ENCODE measurements at places on chromosomes 4 and X. TPM values are rescaled to one million over a fixed set of nuclear protein-coding genes. Genes with fewer than 3 reads are reported as not detected.

GRCh38 chr4:153509724-153510123 is 43.6 kb downstream of the TMEM131L start:
- no peak for DNase-seq

DNA sequence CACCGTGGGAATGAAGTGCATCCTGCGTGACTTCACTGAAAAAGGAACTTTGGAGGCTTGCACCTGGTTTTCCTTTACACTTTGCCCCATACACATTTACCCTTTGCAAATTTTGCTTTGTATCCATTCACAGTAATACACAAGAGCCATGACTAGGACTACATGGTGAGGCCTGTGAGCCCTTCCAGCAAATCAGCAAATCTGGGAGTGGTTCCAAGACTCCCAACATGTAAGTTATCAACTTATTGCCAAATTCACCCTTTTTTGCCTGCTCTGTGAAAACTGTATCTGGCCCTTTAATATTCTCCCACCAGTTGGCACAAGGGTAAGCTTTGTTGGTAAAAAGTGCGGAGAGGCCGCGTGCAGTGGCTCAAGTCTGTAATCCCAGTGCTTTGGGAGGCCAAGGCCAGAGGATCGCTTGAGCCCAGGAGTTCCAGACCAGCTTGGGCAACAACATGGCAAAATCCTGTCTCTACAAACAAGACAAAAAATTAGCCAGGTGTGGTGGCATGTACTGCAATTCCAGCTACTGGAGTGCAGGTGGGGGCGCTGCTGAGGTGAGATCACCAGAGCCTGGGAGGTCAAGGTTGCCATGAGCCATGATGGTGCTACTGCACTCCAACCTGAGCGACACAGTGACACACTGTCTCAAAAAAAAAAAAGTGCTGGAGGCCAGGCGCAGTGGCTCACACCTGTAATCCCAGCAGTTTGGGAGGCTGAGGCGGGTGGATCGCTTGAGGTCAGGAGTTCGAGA is 5.0 kb downstream of the PRMT9 start:
- no peak for DNase-seq

DNA sequence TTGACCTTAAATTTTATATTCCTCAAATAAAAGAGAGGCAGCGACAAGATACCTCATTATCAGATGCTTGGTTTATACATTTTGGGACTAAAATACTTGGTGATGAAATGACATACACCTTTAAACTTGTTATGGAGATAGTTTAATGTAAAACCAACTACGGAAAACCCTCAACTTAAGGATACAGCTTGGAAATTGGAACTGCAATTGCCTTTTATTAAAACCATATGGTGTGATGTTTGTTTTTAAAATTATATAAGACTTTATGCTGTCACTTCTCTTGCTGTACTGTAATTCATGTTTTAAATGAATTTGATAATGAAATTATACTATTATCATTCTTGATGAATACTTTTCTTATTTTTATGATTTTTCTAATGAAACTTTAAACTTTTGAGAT is 25.9 kb downstream of the METTL14 start:
- DNase-seq: no peak

ADH1C gene
- 75.2 TPM for total RNA-seq

OTUD6A gene
- not detected for total RNA-seq

Measured in sciatic nerve (tissue), 2 donors.